ENCODE measurements at places on chromosomes 16 and 17. TPM values are rescaled to one million over a fixed set of nuclear protein-coding genes. Genes with fewer than 3 reads are reported as not detected.

- no peak overlapping the region for H3K27ac ChIP-seq
- no peak overlapping the region for H3K4me3 ChIP-seq
- H3K4me1 ChIP-seq: no peaks in the 10 kb centered on the region
- no peaks in the 10 kb centered on the region for H3K27me3 ChIP-seq
These were observed 2.6 kb downstream of the TMEM220 start for GRCh38 chr17:10727192-10727591.

- H3K4me1 ChIP-seq: peaks cover 17% of the 10 kb centered on the region
- H3K27me3 ChIP-seq: no peaks in the 10 kb centered on the region
- peaks cover 1% of the 10 kb centered on the region for H3K36me3 ChIP-seq
- H3K27ac ChIP-seq: no peak overlapping the region
- H3K4me3 ChIP-seq: no peak overlapping the region
- no peak for DNase-seq
These were observed 97.3 kb downstream of the ANKRD11 start for GRCh38 chr16:89392881-89393737.

DNA sequence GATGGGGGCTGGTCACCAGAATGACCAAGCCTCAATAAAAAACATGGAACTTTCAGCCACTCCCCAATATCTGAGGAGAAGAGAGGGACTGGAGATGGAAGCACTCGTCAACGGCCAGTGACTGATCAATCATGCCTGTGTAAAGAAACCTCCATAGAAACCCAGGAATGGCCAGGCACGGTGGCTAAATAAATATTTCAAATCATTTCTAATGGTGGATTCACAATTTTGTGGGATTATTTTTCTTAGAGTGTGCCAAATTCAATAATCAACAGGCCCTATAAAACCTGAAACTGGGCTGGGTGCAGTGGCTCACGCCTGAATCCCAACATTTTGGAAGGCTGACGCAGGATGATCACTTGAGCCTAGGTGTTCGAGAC lies 16.4 kb downstream of the NSMCE1 start:
- H3K27ac ChIP-seq: peak overlapping the region; percentile 9
- no peak overlapping the region for H3K4me3 ChIP-seq
- peaks cover 16% of the 10 kb centered on the region for H3K4me1 ChIP-seq
- H3K27me3 ChIP-seq: no peaks in the 10 kb centered on the region

- H3K27me3 ChIP-seq: no peaks in the 10 kb centered on the region
- H3K4me3 ChIP-seq: no peak overlapping the region
- H3K27ac ChIP-seq: no peak overlapping the region
These were observed 37.0 kb upstream of the ZNF750 start for GRCh38 chr17:82876602-82877379.

The BICDL2 gene
- total RNA-seq: 0.18 TPM

Measured in IMR-90 (cell line).